ENCODE measurements at places on chromosomes 7 and 10.

DNA sequence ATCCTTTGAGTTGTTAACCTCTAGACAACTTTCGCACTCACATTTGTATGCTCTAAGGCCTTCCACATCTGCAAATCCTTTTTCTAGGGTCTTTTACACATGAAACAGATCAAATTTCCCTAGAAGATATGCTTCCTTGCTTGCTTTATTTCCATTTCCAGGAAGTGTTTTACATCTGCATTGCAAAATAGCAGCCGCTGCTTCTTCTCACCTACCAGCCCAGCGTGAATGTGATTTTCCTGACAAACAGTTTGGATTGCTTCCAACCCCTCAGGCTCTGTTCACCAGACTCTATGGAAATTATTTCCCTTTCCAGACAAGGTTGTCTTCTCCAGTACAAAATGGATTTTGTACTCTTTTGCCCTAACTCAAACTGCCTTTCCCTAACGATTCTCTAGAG, 50.9 kb upstream of the PAPSS2 start:
- no peak for DNase-seq

DNA sequence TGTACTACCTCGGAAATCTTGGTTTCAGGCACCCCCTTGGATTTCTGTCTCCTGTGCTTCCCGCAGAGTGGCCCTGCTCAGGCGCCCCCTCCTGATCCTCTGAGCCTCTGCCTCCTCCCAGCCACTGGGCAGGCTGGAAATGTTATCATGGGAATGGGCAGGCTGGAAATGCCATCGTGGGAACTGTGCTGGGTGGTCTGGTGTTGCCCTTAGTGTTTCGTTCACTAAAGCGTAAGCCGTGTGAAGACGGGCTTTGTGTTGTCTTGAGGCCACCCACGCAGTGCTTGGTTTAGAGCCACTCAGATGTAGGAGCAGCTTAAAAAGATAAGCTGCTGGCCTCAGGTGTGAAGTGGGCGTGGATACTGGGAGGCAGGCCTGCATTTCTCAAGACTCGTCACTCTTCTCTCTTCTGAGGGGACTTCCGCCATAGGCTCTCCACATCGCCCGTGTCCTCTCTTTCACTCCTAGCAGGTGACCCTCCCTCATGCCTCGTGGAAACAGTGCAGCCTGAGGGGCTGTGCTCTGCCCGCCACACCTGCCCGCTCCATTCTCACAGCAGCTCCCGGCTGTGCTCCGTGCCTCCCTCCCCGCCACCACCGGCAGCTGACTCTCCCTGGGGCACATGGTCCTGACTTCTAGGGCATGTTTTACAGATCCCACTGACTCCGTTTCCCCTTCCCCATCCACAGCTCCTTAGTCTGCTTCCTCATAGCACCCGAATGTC, 28.5 kb downstream of the PPP2R2D start:
- no peak for DNase-seq

- DNase-seq: no peak
Measured at GRCh38 chr10:118970770-118971169, 58.7 kb upstream of the NANOS1 start.

- DNase-seq: no peak
Measured at GRCh38 chr7:25946181-25946580, 205.8 kb upstream of the NFE2L3 start.

DNA sequence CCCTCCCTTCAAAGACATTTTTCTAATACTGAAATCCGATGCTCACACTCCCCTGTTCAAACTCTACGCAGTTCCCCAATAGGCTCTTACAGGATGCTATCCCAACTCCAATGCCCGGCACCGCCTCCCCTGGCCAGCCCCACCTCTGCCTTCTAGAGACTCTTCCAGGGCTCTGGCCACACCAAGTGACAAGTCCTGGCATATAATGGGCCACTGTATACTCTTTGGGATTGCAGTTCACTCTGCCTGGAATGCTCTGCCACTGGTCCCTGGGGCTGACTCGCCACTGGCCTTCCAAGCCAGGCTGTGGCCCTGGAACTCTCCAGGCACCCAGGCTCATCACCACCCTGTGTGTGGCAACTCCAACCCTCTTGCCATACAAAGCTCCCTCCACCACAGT, 3.1 kb upstream of the BRI3 start:
- no peak for DNase-seq

DNA sequence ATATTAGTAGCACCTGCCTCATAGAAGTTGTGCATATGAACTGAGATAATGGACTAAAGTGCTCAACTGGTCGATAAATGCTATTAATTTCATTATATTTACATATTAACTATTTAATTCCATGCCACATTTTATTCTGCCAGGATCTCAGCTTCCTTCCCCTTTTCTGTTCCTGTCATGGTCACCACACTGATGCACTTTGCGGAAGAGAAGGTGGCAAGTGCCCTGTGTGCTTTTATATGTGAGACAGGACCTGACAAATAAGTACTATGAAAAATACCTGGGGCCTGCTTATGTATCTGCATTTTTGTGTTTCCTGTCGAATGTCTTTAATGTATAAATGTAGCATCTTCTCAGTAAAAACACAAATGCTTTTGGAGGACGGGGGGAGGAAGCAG, 12.2 kb downstream of the ATP6V0E2 start:
- no peak for DNase-seq

GRCh38 chr7:129136887-129137642, 7.4 kb upstream of the TSPAN33 start:
- no peak for DNase-seq

DNA sequence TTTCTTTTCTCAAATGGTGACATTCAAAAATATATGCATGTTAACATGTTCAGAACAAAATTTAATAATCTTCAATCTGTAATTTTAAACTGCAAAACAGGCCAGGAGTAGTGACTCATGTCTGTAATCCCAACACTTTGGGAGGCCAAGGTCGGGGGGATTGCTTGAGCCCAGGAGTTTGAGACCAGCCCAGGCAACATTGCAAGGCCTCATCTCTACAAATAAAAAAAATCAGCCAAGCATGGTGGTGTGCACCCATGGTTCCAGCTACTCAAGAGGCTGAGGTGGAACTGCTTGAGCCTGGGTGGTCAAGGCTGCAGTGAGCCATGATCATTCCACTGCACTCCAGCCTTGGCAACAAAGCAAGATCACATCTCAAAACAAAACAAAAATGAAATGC, 394.3 kb downstream of the PARD3 start:
- DNase-seq: no peak
